Testis (tissue), 5 donors: ENCODE measurements at places on chromosomes 2 and 18. TPM values are rescaled to one million over a fixed set of nuclear protein-coding genes. Genes with fewer than 3 reads are reported as not detected.
A peak's percentile ranks its signal among the peaks of the same experiment; 100 is the strongest.

- DNase-seq, result peak; percentile 5
These were observed 13.9 kb upstream of the MBP start for GRCh38 chr18:77146249-77147080.

- DNase-seq, result peak; percentile 52
These were observed 34.4 kb downstream of the ITGA6 start for GRCh38 chr2:172461591-172462372.

Gene COL4A3
- 11.0 TPM for total RNA-seq

GRCh38 chr2:5690718-5691220 is 1.4 kb upstream of the SOX11 start:
- no peak for DNase-seq

Gene ACOXL
- 7.9 TPM for total RNA-seq

DNA sequence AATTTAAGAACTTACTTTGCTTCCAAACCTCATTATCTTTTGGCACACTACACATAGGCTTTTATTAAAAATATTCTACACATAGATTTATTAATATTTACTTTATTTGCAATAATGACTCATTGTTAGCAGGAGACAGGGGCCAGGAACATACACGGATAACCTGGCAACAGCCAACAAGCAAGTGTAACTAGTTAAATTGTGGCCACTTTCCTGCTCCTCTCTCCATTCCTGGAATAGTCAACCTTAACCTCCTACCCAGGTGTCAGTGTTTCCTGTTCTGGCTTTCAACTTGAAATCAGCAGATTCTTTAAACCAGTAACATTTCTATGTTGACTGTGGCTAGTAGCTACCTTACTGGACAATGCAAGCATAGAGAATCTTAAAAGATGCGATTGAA is 26.5 kb downstream of the ACVR1 start:
- DNase-seq, result no peak

DNA sequence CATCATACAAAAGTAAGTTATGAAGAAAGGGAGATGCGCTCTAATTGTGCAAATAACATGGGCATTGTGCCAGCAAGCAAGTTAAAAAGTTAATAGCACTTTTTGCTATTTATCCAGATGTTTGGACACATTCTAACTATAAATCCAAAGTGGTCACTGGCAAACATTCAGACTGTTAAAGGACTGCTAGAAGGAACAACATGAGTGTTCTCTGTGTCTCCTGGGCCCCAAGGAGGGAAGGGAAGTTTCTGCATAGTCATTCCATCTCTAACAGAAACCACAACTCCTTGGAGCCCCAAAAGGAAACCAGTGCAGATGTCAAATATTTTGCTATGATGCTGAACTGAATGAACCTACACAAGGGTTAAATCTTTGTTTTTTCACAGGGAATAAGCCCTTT is 213.3 kb upstream of the HNRNPA3 start:
- DNase-seq, result peak; percentile 33

DNA sequence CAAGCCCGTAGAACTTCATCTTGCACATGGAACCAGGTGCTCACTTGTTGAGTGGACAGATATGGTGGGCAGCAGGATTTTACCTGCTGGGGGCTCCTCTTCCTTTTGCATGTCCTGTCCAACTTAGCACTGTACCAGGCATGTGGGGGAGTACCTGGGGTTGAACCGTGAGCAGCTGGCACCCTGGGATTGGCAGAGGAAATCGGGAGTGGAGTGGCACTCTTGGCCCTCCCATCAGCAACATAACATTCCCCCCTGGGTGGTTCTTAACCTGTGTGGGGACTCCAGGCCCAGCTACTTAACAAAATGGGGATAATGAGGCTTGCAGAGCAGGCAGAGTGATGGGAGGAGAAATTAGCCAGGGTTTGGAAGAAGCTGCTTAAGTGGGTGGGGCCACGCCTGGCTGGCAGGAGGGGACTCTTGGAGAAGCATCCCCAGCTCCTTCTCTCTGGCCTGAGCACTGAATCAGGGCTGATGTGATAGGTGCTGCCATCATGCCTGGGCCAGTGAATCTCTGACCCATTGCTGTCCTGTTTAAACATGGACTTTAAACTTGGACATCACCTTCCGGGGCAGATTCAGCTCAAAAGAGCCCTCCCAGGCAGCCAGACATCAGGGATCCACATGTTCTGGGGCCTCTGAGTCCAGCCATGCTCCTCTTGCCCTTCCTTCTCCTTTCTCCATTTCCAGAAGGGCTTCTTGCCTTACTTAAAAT is 15.5 kb downstream of the FOSL2 start:
- no peak for DNase-seq

DNA sequence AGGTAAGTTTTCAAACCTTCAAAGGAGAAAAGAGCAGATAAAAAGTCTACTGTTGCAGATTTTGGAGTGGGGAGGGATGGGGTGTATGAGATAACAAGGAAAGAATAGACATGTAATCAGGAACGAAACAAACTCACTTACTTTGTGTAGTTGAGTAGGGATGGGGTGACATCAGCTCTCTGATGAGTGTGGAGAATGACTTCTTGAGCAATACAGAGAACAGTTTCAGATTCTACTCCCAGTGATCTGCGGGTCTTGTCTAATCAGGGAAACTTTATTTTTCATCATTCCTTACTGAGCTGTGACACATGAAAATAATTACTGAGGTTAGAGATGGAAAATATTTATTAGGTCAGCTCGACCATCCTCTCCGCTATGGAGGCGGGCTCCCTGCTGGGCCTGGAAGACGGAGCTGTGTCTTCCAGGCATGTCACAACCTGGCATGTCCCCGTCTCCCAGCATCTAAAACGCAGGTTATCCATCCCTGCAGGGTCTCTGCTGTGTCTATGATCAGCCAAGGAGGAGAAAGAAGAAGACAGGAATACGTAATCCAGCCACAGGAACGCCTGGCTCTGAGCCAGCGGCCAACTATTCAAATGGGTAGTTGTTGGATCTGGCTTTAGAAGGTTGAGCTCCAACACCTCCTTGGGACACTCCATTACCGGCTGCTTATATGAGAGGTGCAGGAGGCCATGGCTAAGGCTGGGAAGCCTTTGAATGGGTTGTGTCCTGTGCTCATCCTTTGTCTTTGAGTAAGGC is 99.0 kb upstream of the SATB2 start:
- no peak for DNase-seq

DNA sequence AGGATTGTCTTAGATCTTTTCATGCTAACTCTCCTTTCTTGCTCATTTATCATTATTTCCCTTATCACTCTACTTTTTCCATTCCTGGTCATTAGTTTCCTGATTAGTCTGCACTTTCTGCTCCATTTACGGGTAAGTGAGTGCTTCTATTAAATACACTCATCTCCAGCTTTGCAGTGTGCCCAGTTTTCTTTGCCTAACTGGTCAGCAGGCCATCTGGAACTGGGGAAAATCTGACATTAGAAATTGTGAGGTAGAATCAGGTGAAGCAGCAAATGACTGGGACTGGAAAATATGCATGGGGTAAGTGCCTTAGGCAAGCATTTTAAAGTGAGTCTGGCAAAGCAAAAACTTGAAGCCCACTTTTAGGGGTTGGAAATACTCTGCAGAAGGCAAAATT is 29.2 kb downstream of the G6PC2 start:
- DNase-seq, result no peak

DNA sequence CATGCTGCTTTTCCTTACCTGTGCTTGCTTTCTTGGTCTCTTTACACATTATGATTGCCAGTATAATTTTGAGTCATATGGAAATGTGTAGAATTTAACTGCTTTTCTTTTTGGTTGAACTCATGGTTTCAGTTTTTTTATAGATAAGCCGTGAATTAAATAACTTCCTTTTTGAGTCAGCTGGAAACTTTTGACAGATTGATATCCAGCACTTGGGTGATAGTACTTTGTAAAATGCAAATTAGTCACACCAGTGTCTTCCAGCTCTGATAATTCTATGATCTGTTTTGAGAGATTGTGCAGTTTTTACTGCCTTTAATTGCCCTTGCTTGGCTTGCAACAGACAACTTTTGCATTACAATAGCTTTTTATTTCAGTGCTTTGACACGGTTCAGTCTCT is 86.4 kb downstream of the NCOA1 start:
- no peak for DNase-seq

- DNase-seq, result no peak
These were observed 769.9 kb downstream of the TSN start for GRCh38 chr2:122525336-122525735.

- no peak for DNase-seq
These were observed 3.0 kb downstream of the WDR75 start for GRCh38 chr2:189444322-189444721.

Gene NDC80
- total RNA-seq, result 8.4 TPM

Gene CDK15
- 1.8 TPM for total RNA-seq

DNA sequence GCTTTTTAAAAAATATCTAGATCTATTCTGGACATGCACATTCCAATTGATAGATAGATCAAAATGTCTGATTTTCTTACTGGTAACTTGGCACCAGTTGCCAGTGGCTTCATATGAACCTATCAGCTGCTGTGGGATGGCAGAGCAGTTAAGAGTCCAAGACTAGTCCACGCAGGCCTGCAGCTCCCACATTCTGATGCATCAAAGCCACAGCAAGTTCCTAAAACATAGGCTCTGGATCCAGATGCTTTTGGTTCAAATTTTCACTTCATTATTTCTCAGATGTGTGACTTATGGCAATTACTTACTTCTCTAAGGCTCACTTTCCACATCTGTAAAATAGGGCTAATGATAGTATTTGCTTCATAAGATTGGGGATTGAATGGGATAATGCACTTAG is 48.0 kb upstream of the CYP1B1 start:
- no peak for DNase-seq

Gene AQP12B
- total RNA-seq, result not detected

DNA sequence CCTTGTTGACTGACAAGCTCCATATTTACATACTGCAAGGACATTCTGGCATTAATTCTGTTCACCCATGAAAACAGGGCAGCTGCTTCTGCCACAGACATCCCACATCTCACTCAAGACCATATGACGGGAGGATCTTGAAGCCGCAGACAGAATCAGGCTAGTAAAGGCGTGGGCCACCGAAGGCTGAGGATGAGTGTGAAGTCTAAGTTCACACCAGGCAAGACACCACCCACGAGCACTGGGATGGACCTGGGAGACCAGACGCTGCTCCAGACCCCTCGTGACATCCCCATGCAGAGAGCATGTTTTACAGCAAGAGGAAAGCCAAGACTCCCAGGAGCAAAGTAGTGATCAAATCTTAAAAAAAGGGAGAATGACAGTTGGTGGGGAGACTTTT is 3.2 kb downstream of the FHL2 start:
- peak; percentile 17 for DNase-seq

GRCh38 chr18:22427822-22428549 is 10.3 kb upstream of the CTAGE1 start:
- no peak for DNase-seq

Gene SLC8A1
- 3.2 TPM for total RNA-seq

DNA sequence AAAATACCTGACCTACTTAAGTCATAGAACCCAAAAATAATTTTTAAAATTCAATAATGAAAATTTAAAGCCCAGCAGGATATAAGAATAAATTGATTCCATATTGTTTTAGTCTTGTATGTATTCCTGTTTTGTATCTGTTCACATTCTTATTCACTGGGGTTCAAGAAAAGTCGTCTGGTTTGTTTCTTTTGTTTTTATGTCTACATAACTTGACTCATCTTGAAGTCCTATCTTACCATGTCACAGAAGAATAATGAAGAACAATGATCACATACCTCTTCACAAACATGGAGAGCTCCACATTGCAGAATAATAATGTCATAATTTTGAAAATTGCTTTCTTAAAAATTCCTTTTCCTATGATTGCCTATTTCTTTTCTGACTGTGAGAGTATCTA is 43.4 kb upstream of the LRP1B start:
- DNase-seq, result no peak

DNA sequence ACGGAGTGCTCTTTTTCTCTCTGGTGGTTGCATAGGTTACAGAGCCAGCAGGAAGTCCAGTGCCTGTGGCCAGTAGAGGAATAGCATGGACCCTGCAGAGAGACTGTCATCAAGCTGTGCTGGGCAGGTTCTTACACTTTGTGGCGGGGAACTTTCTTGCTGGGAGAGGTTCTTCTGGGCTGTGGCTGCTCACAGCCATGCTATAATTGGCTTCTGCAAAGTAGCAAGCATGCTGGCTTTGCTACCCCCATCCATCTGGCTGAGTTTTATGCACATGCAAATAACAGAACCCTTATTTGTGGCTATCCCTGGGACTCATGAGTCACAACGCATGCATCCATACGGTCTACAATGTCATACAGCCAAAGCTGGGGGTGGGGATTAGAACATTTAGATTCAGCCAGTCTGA is 68.9 kb downstream of the PLCL1 start:
- no peak for DNase-seq

Gene NOL4
- total RNA-seq, result 17.2 TPM

DNA sequence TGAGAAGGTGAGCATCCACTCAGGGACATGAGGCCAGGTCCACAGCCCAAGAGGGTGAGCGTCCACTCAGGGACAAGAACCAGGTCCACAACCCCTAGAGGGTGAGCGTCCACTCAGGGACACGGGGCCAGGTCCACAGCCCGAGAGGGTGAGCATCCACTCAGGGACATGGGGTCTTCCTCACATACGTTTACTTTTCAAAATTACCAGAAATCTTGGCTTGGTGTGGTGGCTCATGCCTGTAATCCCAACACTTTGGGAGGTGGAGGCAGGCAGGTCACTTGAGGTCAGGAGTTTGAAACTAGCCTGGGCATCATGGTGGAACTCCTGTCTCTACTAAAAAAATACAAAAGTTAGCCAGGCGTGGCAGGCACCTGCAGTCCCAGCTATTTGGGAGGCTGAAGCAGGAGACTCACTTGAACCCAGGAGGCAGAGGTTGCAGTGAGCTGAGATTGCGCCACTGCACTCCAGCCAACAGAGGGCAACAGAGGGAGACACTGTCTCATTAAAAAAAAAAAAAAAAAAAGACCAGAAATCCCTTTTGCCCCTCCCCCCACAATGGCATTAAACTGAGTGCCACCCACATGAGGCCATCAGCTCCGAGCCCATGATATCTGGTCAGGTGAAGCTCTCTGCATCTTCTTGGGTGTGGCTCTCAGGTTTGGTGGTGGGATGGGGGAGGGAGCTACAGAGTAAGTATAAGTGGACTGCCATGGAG is 9.0 kb upstream of the MBP start:
- no peak for DNase-seq

GRCh38 chr2:71688530-71688929 is 235.2 kb downstream of the DYSF start:
- no peak for DNase-seq

Gene COL3A1
- total RNA-seq, result 39.7 TPM

Gene IL36B
- total RNA-seq, result not detected

GRCh38 chr2:185279999-185280398 is 458.6 kb upstream of the FSIP2 start:
- DNase-seq, result no peak

DNA sequence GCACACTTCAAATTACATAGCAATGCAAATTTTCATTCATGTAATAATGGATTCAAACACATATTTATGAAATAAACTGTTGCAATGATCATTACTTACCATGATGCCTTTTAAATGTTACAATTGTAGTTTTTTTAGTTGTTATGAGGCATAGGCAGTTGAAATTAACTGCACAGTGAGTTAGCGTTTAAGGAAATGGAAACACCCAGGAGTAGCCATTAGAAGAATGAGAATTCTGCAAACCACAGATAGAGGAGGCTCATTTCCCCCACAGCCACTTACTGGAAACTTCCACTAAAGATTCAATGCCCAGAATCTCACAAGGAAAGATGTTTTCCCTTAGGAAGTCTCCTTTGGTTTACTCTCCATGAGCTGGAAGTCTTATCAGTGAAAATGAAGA is 8.4 kb downstream of the ARL4C start:
- no peak for DNase-seq

- no peak for DNase-seq
These were observed 146.5 kb downstream of the COPS8 start for GRCh38 chr2:237232166-237232565.

Gene DNAH7
- total RNA-seq, result 27.1 TPM

GRCh38 chr2:224017957-224018356 is 21.1 kb downstream of the SERPINE2 start:
- no peak for DNase-seq
